ENCODE measurements at places on chromosomes 2 and 18.

DNA sequence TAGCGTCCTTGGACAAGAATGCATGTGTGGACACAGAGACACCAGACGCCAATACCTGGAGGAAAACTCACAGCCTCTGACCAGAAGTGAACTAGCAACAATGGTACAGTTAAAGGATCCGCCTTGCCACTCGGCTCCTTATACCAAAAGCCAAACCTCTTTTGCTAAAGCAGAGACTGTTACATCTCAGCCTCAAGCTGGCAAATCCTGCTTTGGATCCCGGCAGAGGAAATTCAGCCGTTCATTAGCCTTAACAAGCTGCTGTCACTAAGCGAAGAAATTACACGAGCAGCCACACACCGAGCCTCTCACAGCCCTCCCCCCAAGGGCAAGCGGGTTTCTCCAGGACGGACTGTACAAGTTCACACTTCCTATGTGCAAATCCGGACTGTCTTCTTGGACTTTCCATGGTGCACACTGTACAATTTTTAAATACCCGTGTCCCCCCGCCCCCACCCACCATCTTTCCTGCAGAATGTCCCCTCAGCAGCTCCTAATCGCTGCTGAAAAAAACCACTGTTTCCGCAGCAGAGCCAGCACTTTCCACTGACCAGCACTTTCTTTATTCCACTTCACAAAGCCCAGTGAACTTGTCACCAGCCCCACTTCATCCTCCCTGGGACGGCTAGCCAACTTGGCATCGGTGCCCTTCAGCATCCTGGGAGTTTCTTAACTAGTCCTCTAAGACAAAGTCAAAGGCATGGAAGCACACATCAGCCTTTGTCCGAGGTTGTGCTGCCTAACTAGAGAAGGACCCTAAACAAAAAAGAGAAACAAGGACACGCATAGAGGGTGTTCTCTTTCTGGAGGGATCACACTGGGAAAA, 1.5 kb downstream of the KLF7 start:
- DNase-seq = peak; percentile 78

GRCh38 chr18:77000527-77000926, 132.1 kb downstream of the MBP start:
- peak; percentile 60 for DNase-seq

- no peak for DNase-seq
Measured at GRCh38 chr2:55365303-55365702, 54.4 kb downstream of the CCDC88A start.

DNA sequence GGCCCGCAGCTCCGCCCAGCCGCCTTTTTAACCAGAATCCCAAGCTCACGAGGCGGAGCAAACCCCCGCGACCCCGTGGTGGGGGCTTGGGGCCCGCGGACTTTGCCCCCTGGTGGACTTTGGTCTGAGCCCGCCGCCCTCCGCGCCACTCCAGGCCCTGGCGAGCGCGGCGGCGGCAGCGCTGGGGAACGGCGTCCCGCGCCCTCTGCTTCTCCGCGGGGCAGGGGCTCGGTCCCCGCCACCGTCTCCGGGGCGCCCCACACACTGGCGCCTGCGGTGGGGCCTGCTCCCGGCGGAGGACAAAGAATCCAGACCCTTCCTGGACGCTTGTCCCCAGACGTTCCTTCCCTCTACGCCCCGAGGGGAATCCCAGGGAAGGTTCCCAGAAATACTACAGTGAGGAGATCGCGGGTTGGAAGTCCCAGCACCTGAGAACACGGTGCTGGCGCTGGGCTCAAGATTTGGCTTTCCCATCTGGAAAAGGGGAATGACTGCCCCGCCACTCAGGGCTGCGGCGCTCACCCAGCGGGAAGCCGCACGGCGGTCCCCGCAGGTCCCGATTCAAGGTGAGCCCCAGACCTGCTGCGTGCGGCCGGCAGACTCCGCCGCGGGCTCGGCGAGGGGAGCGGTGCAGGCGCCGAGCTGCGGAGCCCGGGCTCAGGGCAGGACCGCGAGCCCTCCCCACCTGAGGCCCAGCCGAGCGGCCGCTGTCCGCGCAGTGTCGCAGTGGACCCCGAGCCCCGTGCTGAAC, at the start of gene HAAO:
Gene HAAO (minus strand): TSS at position 1 of the 751 bp plus-strand sequence. CDS start 47 bp downstream, outside the sequence.
- peak; percentile 33 for DNase-seq

DNA sequence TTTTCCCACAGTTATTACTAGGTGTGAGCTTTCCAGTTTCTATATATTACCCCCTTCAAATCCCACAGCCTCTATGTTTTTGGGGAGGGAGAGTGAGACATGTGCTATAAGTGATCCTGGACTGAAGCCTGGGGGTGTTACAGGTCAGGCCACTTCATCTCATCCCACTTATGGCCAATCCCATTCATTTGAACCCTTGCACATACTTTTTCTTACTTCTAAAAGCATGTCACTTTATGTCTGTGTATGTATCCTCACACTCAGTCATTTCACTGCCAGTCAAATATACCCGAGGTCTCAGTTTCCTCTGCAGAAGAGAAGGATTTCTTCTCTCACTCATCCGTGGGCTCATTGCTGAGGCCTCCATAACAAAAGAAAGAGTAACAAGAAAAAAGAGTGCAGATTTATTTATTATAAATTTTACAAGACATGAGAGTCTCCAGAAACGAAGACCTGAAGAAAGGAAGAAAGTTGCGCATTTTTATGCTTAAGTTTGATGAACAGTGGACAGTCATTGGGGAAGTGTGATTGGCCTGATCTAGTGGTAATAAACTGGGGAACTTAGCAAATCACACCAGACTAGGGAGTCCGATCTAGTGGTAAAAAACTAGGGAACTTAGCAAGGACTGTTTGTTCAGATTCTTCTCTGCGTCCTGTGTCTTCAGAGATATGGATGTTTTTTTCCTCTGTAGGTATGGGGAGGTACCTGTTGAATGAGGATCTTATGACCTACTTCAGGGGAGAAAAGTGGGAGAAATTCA, 52.1 kb downstream of the ICOS start:
- no peak for DNase-seq

GRCh38 chr2:20574930-20575329, 76.0 kb downstream of the HS1BP3 start:
- no peak for DNase-seq

- no peak for DNase-seq
Measured at GRCh38 chr2:31831585-31831984, 179.2 kb downstream of the MEMO1 start.

DNA sequence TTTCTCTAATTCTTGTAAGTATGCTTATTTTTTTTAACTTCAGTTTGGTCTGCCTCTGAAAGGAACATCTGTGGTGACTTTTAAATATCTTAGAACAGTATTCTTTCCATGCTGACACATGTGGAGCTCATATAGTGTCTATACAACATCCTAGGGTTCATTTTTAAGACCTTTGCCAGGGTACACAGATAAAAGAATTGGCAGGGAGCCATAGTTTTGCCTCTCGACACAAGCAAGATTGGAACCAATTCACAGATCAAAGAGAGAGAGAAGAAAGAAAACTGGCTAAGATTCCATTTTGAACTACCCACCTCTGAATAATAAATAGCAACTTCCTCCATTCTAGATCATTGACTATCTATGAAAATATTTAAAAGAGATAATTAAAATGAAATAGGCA, 142.7 kb upstream of the ST6GAL2 start:
- no peak for DNase-seq

GRCh38 chr2:224268441-224268840, 133.5 kb downstream of the FAM124B start:
- DNase-seq = peak; percentile 91

- DNase-seq = no peak
Measured at GRCh38 chr2:59963157-59963556, 590.3 kb downstream of the BCL11A start.

GRCh38 chr2:118269408-118270051, 181.3 kb downstream of the INSIG2 start:
- no peak for DNase-seq

DNA sequence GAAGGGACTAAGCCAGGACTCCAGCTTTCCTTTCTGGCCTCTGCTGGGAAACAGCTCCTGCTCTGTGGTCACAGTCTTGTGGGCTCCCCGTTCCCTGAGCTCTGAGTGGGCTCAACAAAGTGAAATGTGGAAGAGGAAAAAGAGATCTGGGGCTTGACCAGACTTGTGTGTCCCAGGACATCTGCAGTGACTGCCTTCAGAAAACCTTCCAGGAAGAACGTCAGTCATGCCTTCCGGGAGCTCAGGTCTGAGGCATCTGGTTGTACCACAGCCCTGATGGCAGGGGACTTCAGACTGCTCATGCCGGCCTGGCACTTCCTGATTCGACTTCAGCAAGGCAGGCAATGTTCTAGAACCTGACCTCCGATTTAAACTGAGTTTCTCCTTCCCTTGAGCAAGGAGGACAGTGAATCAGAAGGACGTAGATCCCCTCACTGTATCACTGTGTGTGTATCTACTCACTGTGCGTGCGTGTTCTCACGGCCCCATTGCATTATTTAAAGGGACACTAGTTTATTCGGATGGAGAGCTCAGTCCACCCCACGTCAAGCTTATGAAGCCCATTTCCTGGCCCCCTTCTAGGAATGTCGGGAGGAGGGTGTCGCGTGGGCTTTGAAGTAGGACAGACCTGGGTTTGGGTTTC, 548 bp upstream of the FBLN7 start:
- DNase-seq = no peak

GRCh38 chr2:145984580-145984979, 1464.7 kb upstream of the ZEB2 start:
- DNase-seq = peak; percentile 85

DNA sequence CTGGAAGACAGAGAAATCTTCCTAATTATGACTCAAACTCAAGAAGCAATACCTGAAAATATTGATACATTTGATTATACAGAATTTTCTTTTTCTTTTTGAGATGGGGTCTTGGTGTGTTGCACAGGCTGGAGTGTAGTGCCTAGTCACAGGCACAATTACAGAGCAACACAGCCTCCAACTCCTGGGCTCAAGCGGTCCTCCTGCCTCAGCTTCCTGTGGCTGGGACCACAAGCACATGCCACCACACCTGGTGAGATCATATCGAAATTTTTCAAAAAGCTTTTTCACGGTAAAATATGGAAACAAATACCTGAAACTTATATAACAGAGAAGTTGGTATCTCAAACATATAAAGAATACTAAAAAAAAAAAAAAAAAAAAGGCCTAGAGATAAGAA, 27.9 kb downstream of the TGFBRAP1 start:
- DNase-seq = no peak

GRCh38 chr2:72602711-72603110, 223.1 kb downstream of the EXOC6B start:
- DNase-seq = no peak

DNA sequence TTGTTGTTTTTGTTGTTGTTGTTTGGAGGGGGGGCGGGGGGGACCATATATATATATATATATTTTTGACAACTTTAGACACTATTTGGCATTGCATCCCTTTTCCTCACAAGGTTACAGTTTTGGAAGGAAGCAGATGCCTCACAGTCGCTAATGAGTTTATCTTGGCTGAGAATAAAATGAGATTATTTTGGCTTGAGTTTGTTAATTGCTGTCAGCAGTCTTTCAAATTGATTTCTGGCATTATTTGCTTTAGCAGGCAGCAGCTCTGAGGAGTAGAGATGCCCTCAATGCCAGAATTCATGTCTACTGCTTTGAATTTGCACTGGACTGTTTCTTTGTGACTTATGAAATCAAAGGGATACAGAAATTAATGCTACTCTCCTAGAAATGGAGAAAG, 595.2 kb upstream of the HNMT start:
- DNase-seq = no peak

- DNase-seq = no peak
Measured at GRCh38 chr2:169775765-169776164, 22.9 kb upstream of the SSB start.

GRCh38 chr2:174014699-174015070, 49.5 kb upstream of the SP3 start:
- no peak for DNase-seq

GRCh38 chr2:70133491-70134322, 46.4 kb downstream of the PCBP1 start:
- DNase-seq = peak; percentile 65

DNA sequence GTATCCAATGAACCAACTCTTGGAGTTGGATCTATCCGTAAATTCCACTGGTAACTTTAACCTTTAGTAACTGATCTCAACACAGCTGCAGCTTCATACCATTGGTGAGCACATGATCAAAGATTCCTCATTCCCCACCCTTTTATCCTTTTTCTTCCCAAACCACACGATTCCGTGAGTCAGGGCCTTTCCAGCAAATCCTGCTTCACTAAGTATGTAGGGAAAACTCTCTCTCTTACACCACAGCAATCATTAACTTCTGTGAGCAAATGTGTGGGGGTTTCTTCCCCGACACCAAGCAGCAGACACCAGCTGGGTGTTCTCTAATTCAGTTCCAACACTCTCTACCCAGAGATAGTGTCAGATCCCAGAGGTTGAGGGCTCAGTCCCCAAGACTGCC, 23.5 kb downstream of the ELP2 start:
- peak; percentile 87 for DNase-seq

DNA sequence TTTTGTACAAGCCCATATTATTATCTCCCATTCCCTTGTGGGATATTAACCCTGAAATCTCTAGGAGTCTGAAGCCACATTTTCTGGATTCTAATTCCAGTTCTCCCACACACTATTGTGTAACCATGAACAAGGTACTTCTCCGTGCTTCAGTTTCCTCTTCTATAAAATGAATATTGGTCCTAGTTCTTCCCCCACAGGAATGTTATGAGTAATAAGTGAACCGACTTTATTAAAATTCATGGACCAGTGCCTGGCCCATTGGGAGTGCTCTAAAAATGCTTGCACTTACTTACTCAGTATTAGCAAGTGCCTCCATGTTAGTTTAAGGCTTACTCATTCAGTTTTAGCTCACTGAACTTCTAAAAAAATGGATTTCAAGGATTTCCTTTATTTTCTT, 1.4 kb upstream of the ACMSD start:
- peak; percentile 67 for DNase-seq

- no peak for DNase-seq
Measured at GRCh38 chr2:40271094-40271493, 180.8 kb downstream of the SLC8A1 start.

DNA sequence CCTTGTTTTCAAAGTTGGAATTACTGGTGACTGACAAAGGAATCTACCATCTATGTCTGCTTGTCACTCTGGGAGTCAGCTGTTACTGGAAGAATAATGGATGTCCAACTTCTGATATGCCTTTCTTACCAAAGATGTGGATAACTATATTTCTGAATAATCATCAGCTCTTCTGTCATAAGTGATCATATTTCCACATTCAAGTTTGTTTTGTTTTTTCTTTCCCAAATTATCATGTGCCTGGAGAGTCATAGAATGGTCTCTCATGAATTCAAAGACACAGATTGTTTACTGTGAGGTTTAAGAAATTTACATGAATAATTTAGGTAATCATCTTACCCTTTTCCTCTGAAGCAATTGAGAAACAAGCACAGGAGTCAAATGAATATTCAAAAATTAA, 986.7 kb upstream of the CDH2 start:
- no peak for DNase-seq

All from cardiac muscle cell (in vitro differentiated cells and primary cell).